ENCODE measurements at places on chromosomes 1 and 21.

GRCh38 chr1:224502459-224503160 lies 68.0 kb upstream of the WDR26 start:
- DNase-seq, result no peak

DNA sequence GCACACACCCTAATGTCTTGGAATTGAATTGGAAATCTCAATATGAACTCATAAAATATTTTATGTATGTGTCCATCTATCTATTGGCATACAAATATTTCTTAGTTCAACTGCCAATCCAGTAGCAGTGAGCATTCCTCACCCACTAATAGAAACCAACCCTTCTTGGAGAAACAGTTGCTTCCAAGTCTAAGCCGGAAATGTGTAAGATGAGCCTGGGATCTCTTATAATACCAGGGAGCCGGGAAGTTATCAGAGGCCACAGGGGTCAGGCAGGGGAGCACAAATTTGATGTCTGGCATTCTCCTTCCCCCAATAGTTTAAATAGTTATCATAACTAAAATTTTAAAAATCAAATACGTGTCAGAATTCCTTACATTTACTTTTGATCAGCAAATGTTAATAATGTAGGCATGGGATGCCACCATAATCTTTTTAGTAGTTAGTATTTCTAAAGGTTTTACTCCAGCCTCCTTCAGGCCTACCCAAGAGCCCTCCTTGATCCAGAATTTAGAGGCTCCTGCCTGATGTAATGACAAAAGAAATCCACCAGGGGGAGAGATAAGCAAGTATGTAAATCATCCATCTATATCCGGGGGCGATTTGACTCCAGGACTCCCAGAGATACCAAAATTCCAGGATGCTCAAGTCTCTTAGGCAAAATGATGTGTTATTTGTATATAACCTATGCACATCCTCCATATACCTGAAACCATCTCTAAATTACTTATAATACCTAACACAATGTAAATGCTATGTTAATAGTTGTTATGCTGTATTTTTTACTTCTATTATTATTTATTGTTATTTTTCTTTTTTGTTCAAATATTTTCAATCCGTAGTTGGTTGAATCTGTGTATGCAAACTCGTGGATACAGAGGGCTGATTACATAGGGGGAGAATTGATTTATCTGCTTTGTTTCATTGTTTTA lies 218.7 kb upstream of the COA6 start:
- DNase-seq, result no peak

GRCh38 chr1:112506731-112507130 lies 2.0 kb upstream of the WNT2B start:
- no peak for DNase-seq

DNA sequence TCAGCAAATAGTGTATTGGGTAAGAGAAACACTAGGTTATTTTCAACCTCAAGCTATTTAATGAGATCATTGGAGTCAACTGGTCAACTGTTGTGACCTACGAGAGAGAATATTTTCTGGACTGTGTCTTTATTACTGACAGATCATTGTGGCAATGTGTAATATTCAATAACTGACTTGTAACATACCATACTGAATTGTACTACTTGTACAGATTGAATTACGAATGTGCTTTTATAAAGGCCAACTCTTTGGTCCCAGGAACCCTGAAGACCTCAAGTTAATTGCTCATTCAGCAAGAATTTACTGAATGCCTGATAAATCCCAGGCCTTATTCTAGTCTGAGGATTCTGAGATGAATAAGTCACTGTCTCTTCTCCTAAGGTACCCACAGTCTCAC lies 56.1 kb upstream of the CAMK1G start:
- DNase-seq, result no peak

DNA sequence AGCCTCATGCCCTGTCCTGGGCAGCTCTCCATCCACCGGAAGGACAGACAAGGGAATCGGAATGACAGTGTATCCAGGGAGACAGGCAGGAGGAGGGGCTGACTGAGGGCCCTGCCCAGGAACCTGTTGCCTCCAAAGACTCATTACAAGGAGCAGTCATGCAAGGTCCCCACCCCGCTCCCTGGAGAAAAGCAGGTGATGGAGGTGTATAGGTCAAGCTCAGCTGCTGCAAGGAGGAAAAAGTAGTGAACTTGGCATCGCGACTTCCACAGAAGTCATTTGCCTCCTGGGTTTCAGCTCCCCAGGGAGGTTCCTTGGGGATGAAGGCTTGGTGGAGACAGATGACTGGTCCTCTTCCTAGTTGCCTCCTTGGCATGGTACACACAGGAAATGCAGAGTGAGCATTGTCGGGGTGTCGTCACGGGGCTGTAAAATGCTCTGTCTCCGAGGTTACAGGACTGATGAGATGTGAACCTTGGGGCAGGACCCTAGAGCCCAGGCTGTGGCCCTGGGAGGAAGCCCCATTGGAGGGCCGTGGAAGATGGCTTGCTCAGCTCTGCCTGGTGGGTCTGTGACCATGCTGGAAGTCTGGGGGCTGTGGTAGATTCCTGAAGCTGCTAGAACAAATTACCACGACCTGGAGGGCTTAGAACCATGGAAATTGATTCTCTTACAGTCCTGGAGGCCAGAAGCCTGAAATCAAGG lies 219.6 kb upstream of the C1orf174 start:
- DNase-seq, result no peak

DNA sequence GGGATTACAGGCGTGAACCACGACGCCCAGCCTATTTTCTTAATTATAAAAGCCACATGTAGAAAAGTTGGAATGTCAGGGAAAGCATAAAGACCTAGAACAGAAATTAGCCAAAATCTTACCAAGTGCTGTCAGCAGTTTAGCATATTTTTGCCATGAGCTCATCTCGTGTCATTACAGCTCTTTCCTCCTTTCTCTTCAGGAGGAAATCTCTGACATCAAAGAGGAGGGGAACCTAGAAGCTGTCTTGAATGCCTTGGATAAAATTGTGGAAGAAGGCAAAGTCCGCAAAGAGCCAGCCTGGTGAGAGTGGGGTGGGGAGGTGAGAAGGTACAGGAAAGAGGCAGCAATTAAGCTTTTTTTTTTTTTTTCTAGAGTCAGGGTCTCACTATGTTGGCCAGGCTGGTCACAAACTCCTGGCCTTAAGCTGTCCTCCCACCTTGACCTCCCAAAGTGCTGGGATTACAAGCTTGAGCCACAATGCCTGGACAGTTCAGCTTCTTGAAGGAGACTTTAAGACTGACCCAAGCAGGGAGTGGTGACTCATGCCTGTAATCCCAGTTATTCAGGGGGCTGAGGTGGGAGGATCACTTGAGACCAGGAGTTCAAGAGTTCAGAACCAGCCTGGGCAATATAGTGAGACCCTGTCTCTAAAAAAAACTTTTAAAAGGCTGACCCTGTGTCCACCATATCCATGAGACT lies 8.4 kb upstream of the BGLAP start:
- DNase-seq, result no peak

GRCh38 chr1:213782941-213783672 lies 204.7 kb upstream of the PROX1 start:
- no peak for DNase-seq

GRCh38 chr1:84632673-84633434 lies 57.4 kb downstream of the SSX2IP start:
- DNase-seq, result no peak

GRCh38 chr1:8878698-8879463 lies 395 bp upstream of the ENO1 start:
- peak; percentile 99 for DNase-seq

DNA sequence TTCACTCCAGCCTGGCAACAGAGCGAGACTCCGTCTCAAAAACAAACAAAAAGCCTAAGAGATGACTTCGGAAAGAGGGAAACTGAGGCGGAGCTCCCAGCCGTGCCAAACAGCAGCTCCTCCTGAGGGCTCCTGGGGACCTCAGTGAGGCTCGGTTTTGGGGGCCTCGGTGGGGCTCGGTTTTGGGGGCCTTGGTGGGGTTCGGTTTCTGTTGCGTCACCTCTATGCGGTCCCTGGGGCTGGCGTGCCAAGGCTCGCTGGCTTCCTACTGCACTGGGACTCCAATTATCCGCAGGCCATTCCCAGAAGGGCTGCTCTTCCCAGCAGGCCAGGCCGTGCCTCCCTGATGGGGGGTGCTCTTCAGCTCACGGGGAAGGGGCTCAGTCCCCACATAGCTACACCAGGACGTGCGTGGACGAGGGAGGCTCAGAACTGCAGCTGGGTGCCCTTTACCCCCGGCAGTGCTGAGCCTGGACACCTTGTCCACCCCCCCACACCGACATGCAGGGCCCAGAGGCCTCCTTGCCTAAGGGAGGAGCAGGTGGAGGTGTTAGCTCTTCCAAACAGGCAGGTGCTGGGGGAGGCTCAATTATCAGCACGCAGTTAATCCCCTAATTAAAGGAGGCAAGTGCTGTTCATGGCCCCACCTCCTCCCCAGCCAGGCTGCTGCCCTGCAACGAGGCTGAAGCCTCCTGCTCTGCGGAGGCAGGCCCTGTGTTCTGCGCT lies 5.1 kb upstream of the C1orf159 start:
- DNase-seq, result no peak

DNA sequence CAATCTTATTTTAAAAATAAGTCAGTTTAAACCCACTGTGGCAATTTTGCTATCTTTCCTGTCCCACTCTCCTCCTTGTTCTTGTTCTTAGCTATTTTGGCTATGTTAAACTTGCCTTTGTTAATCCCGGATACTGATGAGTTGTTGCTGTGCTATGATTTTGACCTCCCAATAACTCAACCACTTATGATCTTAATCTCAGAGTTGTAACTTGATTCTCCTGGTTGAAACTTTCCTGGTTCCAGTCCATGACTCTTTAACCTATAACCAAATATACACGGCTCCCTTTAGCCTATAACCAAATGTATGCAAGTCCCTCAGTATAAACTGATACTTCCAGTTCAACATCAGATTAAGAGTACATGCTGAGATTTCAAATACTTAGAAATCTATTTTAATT lies 15.6 kb upstream of the ACADM start:
- DNase-seq, result no peak

- no peak for DNase-seq
Measured at GRCh38 chr1:29218223-29218622, 12.5 kb downstream of the MECR start.

GRCh38 chr1:68216089-68216772 lies 16.1 kb downstream of the WLS start:
- no peak for DNase-seq

DNA sequence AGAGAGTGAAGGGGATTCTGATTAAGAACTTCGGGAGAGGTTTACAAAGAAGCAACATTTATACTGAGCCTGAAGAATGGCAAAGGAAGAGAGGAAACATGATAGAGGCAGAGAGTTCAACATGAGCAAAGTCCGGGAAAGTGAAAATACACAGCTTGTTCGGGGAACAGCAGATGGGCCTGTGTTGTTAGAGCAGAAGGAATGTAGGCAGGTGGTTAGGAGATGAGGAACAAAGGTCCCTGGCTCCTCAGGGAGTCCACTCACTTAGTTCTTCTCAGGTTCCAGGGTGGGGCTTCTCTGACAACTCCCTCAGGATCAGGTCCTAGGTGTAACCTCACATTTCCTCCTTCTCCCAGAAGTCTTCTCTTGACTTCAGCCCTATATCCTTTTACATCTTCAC lies 5.1 kb upstream of the ZNF326 start:
- no peak for DNase-seq

DNA sequence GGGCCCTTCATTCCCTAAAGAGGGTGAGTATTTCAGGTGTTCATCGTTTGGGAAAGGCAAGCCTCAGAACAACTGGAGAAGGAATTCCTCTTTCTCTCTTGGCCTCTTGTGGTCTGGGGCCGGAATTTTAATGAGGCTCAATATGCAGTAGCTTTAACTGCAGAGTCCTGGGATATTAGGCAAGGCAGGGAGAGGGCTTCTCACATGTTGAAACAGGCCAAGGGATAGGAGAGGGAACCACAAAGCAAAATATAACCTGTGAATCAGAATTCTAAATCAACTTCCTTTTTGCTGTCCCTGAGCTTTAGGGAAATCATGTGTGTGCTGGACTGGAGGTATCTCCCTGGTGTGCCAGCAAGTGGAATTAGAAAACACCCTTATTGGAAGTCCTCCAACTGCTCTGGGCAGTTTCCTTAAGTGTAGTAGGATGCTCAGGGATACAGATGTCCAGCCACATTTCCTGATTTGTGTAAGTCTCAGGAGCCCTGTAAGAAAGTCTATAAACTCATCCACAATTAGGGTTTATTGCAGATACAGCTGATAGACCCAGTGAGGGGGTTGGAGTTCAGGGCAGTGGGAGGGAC lies 215.8 kb upstream of the ZRANB2 start:
- DNase-seq, result no peak

DNA sequence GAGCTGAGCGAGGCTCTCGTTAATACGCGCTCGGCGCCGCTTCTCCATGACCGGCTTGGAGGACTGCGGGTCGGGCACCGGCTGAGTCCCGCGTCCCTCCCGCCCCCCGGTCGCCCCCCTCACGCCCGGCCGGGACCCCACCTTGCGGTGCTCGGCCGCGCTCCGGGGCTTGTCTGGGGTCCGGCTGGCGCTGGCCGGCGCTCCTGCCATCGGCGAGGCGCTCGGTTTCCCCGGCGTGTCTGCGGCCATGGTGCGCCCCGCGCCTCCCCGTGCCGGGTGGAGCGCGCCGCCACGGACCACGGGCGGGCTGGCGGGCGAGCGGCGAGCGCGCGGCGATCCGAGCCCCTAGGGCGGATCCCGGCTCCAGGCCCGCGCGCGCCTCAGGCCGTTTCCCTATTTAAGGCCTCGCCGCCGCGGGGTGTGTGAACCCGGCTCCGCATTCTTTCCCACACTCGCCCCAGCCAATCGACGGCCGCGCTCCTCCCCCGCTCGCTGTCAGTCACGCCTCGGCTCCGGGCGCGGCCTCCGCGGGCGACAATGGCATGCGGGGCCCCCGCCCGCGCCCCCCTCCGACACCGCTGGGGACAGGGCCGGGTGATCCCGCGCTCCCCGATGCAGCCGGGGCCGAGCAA lies at the start of gene HES4:
Gene HES4 (minus strand): TSS at position 373 of the 632 bp plus-strand sequence. CDS start 124 bp downstream, at position 249.
- DNase-seq, result peak; percentile 88

- no peak for DNase-seq
Measured at GRCh38 chr1:10989095-10989494, 23.4 kb upstream of the TARDBP start.

DNA sequence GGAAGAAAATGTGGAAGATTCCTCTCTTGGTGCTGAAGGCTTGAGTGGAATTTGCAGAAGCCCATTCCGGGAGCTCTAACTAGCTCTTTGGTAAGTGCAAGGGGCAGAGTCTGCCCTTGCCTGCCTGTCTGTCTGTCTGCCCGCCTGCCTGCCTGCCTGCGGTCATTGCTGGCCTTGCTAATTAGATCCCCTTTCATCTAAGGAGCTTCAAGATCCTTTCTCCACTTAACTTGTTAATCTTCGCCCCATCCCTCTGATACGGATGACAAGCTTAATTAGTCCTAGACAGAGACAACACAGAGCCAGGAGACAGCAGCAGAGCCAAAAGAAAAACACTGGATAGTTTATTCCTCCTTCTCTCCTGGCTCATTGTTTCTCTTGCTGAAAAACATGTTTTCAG lies 80.2 kb upstream of the GADD45A start:
- no peak for DNase-seq
